ENCODE measurements at places on chromosomes 2 and 18.

- no peak for DNase-seq
Observed at GRCh38 chr2:11307764-11308415, 36.5 kb downstream of the ROCK2 start.

DNA sequence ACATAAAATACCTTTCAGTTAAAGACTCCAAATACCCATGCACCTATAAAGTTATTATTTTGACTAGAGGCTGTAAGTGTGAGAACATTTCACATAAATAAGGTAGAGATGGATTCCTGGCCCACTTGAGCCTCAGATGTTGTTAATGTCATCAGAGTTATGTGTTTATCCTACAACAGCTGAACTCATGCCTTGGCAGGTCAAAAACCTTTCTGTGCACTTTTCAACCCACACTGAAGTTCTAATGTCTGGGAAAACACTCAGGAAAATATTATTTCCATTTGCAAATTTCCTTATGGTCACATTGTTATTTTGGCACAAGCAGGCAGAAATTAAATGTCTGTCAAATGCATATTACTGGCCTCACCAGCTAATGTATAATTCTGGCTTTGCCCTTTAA lies 209.2 kb downstream of the LNPK start:
- no peak for DNase-seq

- no peak for DNase-seq
Observed at GRCh38 chr2:96264656-96265348, 995 bp downstream of the TMEM127 start.

DNA sequence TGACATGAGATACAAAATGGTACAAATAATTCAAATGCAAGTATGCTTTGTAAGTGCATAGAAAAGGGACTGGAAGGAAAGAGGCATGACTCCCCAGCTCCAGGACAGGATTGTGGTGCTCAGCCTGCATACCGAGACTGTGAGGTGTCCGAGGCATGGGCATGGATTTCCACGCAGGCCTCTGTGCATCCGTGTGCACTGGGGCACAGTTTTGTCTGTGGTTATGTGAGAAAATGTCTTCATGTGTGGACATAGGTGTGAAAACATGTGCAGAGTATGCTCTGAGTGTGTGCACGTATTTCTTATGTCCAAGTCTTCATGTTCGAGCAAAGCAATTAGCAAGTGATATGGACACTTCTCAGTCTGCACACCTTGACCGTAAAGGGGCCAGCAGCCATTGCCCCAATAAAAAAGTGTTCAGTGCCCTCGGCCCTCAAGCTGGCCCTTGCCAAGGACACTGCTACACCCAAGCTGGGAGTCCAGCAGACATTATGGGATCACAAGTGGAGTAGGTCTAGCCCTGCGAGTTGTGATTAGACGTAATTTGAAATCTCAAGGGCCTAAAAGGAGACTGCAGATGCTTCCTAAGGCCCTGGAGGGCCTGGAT lies 120.7 kb downstream of the CYP26B1 start:
- DNase-seq: no peak

- DNase-seq: no peak
Observed at GRCh38 chr18:45998244-45998643, 31.1 kb upstream of the EPG5 start.

DNA sequence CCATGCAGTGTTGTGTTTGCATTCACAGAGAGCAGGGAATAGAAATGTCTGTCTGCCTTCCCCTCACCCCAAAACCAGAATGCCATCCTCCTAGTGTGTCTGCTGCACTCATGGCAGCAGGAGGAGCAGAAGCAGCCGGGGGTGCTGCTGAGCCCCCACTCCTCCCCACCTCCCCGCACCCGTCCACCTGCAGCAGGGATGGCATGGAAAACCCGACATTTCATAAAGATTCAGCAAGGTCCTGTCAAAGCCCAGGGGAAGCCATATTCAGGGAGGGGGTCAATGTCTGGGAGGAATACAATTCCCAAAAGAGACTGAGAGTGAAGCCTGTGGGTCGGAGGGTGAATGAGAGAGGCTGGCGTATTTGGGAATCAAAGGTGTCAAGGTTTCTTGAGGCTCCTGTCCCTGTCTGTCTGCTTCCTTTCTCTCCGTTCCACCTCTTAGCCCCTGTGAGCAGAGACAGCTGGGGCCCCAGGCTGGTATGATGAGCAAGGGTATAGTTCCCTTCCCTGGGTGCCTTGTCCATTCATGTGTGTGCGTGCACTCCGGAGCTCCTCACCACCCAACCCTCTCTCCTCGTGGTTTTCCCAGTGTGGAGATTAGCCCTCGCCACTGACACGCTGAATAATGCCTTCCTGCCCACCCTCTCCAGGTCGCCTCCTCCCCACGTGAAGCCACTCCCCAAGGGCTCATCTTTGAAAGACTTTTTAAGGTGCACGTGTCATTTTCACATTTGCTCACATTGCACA lies 133.5 kb upstream of the ZNF236 start:
- no peak for DNase-seq

DNA sequence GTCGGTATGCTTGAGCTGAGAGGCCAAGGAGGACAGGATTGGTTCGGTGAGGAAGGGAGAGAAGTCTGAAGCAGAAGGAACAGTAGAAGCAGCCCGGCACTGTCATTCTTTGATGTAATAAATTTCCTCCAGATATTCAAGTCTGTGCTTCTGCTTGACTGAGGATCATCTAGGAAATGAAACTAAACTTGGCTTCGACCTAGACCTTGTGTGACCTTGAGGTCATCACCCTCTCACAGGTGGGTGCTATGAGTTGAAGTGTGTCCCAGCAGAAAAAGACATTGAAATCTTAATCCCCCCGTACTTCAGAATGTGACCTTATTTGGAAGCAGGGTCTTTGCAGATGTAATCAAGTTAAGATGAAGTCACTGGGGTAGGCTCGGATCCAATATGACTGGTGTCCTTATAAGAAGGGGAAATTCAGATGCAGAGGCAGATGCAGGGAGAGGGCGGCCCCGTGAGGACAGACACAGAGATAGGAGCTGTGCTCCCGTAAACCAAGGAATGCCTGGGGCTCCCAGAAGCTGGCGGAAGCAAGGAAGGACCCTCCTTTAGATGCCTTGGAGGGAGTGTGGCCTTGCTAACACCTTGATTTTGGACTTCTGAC lies 49.0 kb downstream of the PRKCE start:
- no peak for DNase-seq

DNA sequence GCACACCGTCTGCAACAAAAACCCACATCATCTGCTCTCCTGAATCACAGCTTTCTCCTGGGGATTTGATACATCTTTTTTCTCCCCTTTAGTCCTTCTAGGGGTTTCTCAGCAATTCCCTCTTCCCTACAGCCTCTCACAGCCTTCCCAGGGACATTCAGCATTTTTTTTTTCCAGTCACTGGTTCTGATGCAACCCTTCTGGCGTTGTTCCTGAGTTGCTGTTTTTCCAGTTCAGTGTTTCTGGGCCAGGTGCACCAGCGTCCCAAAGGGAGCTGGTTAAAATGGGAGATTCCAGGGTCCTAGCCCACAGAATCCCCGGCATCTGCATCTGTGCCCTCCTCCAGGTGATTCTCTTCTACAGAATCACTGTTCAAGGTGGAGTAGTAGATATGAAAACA lies 36.1 kb downstream of the ADCY3 start:
- DNase-seq: no peak

GRCh38 chr18:10453806-10454680 lies at the start of gene APCDD1:
TSS of gene APCDD1 (plus strand) at chr18:10454635. CDS start at chr18:10454982, 347 bp downstream.
- no peak for DNase-seq
